Fibroblast of skin of left biceps (primary cell): ENCODE measurements at places on chromosomes 3 and 15.

- DNase-seq: no peak
Measured at GRCh38 chr3:186453531-186453930, 90.6 kb downstream of the CRYGS start.

DNA sequence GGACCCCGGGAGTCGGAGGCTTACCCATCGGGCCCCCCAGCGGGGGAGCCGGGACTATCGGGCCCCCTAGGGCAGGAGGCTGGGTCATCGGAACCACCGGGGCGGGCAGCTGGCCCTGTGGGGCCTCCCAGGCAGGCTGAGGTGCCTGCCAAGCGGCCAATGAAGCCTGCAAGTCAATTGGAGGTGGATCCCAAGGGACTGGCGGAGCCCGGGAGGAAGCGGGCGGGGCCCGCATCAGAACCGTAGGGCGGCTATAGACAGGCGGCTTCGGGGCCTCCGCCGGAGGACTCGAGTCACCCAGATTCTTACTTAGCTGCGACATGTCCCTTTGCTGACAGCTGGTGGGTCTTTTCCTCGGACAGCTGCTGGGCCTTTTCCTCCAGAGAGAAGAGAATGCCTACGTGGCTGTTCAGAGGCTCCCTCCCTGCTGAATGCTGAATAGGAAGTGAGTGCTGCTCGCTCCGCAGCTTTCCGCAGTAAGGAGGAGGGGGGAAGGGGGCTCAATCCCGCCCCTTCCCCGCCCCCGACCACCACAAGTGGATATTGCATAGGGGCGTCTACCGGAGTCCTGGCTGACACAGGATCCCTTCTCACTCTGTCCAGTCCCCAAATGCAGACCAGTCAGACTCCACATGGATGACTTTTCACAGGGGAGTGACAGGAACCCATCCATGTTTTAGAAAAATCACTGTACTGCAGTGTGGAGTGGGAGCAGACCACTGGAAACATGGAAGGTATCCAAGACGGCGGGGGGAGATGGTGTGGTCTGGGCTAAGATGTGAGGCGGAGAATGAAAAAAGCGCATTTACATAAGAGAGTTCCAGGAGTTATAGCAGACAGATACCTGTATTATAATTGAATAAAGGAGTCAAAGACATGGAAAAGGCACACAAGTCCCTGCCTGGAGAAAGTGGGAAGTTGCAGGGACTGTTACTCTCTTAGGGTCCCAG is at the start of gene MAGEL2:
MAGEL2 (minus strand) TSS at position 447 of the 950 bp plus-strand sequence; CDS start at position 322, 125 bp downstream.
- DNase-seq: no peak

- no peak for DNase-seq
Measured at GRCh38 chr3:83216919-83217594, 1455.6 kb upstream of the GBE1 start.

DNA sequence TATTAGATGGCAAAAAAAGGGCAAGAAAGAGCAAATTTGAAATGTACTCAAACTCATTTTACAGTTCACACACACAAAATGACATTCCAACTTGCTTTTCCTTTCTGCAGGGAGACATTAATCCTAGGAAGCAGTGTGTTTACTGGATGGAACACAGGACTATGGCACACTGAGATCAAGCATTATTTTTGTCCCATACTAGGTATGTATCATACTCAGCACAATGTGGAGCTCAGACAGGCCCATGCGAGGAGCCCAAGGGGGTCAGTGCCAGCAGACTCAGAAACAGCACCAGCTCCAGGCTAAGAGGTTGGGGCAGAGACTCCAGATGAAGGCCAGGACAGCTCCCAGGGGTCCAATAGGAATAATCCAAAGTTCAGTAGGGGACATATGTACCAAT is 30.8 kb upstream of the SLC35G2 start:
- DNase-seq: no peak

GRCh38 chr15:90219421-90220141 is 14.2 kb downstream of the CIB1 start:
- DNase-seq: no peak

DNA sequence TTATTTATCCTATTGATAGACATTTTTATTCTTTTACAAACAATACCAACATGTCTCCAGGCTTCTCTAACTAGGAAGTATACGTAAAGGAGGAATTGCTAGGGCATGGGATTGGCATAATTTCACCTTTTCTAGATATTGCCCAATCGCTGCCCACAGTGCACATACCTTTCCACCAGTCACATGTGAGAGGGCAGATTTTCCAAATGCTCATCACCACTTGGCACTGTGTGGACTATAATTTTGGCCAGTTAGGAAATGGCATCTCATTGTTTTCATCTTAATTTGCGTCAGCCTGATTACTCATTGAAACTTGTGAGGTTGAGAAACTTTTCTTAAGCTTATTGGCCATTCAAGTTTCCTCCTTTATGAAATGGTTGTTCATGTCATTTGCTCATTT is 57.4 kb upstream of the POLR2M start:
- DNase-seq: no peak

DNA sequence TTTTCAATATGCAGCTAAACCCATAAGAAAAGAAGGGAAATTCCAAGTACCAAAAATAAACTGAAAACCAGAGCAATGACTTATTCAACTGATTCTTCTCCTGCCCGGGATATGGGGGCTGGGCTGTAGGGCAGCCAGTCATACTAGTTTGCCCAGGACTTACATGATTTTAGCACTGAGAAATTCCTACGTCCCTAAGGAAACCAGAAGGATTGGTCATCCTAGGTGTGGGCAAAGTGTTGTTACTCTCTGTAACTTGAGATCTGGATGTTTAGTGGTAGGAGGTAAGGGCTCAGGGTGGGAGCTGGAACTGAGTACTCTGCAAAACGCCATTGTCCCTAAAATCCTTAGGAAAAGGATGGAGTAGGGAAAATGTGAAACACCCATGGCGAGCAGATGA is 1.2 kb upstream of the DAZL start:
- DNase-seq: no peak

DNA sequence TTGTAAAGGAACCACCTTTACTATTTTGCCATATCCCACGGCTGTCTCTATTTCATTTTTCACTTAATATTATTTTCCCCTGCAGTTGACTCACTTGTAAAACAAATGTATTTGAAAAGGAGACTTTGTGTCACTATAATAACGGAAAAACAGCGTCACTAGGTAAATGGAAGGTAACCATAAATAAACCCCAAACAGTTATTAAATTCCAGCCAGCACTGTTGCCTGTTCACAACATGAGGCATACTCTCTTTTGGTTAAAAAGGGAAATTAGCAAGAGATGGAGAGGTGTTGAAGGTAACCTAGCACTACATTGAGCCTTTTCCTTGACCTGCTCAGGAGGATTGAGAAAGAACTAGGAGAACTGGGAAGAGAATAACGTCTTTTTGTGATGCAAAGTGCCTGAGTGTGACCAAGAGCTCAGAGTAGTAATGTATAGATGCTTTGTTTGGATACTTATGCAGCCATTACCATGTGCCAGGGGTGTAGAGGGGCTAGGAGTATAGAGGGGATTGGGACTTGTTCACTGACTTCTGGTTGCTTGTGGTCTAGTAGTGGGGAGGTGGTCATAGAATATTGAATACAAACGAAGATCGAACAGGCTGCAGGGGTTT is 19.6 kb downstream of the FLNB start:
- DNase-seq: no peak

GRCh38 chr3:105349684-105350387 is 16.9 kb upstream of the ALCAM start:
- DNase-seq: no peak
